ENCODE measurements at places on chromosomes 1 and 21. TPM values are rescaled to one million over a fixed set of nuclear protein-coding genes. Genes with fewer than 3 reads are reported as not detected.

LAX1 gene
- total RNA-seq, result 0.05 TPM

FCRL6 gene
- total RNA-seq, result not detected

FAM229A gene
- total RNA-seq, result 8.5 TPM

PLA2G2F gene
- 0.23 TPM for total RNA-seq

DNA sequence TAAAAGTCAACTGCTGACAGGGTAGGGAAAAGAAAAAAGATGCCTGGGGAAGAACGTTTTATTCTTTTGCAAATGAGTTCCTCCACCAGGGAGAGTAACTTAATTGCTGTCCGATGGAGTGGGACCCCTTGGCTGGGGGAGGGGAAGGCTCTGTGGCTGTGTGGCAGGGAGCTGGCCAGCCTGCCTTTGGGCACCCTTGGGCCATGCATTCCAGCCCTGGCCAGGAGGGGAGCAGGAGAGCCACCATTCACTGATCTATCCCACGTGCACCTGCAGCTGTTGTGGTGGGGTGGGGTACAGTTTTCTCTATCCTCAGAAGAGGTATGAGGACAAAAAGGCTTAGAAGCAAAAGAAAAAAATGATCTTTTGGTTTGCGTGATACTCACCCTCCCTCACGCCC is 116.9 kb downstream of the KCNK1 start:
- no peak for DNase-seq
- H3K4me1 ChIP-seq, result no peaks in the 10 kb centered on the region
- no peak overlapping the region for H3K27ac ChIP-seq
- no peak overlapping the region for H3K4me3 ChIP-seq
- H3K27me3 ChIP-seq, result no peaks in the 10 kb centered on the region

DNA sequence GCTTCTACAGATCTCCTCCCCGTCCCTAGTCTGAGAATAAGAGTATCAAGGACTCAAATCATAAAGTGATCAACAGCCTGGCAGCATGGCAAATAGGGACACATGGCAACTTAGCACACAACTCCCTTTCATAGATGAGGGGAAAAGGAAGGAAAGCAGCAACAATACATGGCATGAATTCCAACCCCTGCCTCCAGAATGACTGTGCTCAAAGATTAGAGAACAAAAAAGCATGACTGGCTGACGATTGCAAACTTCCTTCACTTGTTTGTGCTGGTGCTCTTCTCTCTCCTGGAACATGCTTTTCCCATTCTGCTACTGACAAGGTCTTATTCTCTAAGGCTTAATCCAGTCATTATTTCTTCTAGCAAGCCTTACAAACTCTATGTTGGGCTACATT is 11.5 kb downstream of the KTI12 start:
- no peak overlapping the region for H3K4me3 ChIP-seq
- no peaks in the 10 kb centered on the region for H3K4me1 ChIP-seq
- no peak overlapping the region for H3K27ac ChIP-seq
- no peaks in the 10 kb centered on the region for H3K27me3 ChIP-seq
- peaks cover 6% of the 10 kb centered on the region for H3K36me3 ChIP-seq
- DNase-seq, result no peak

DNA sequence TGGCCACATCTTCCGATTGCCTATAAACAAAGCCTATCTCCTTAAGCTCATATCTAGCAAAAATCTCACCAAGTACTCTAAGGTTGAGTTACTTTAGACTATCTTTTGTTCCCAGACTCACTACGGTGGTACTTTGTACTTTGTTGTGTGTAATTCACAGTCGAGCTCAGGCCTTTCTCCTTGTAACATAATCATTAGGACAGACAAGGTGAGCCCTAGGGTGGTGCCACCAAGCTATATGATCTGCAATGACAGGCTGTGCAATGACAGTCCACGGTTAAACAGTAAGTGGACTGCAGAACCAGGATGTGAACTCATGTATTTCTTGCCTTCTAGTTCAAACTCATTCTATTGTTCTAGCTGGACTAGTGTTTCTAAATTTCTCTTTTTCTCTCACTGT is 132.2 kb downstream of the UBE2U start:
- no peaks in the 10 kb centered on the region for H3K27me3 ChIP-seq
- H3K27ac ChIP-seq, result no peak overlapping the region
- DNase-seq, result no peak
- H3K4me3 ChIP-seq, result no peak overlapping the region
- no peaks in the 10 kb centered on the region for H3K36me3 ChIP-seq
- H3K4me1 ChIP-seq, result no peaks in the 10 kb centered on the region

- no peak for DNase-seq
- H3K27me3 ChIP-seq, result no peaks in the 10 kb centered on the region
Measured at GRCh38 chr1:222880587-222880986, 65.7 kb downstream of the DISP1 start.

DNA sequence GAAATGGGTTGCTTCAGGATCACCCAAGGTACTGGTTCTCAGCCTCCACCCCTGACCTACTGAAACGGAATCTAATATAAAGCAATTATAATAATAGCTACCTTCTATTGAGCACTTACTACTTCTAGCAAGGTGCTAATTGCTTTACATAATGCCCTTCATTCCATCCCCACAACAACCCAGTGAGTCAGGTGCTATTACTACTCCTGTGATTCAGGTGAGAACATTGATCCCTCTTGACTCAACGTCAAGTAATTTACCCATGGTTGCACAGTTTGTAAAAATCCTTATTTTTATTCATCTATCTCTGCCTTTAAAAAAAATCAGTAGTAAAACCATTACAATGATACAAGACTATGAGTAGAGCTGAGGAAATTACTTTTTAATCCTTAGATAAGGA is 85.2 kb downstream of the UCHL5 start:
- no peaks in the 10 kb centered on the region for H3K4me1 ChIP-seq
- no peak overlapping the region for H3K27ac ChIP-seq
- no peak for DNase-seq
- no peak overlapping the region for H3K4me3 ChIP-seq

DNA sequence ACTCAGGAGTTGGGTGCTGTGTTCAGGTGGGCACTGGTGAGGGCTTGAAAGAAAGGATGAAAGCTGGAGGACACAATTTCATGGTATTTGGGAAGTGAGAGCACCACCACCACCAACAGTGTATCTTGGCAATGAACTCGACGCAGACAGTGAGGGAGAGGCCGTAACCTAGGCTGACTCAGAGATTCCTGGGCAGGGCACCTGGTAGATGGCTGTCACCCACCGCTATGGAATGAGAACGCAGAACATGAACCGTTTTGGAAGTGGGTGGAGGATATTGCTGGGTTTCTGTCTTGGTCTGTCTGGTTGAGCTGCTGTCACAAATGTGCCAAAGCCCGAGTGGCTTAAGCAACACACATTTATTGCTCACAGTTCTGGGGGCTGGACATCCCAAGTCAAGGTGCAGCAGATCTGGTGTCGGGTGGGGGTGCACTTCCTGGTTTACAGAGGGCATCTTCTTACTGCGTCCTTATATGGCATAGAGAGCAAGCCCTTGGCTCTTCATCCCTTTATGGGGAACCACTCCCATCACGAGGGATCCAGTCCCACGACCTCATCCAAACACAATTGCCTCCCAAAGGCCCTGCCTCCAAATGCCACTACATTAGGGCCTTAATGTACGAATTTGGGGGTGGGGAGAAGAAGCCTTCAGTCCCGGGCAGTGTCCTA is 246.3 kb downstream of the SIPA1L2 start:
- peaks cover 5% of the 10 kb centered on the region for H3K4me1 ChIP-seq
- no peaks in the 10 kb centered on the region for H3K27me3 ChIP-seq
- DNase-seq, result no peak
- no peaks in the 10 kb centered on the region for H3K36me3 ChIP-seq
